KBM-7 (cell line): ENCODE measurements at places on chromosomes 7 and 10.

DNA sequence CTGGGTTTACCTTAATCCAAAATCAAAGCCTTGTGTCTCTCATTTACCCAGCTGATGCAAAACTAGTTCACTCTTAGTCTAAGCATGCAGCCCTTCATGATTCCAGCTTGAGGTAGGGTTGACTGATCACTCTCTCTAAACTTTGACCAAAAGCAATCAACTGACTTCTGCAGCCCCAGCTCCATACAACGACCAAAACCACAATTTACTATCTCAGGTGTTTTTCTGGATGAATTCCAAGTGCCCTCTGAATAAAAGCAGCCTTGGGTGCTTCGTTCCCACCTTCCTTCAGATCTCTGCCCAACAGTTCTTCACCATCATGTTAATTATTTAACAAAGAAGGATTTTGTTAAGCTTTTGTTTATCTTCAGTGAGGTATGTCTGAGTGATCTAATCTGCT, 62.6 kb downstream of the CCDC6 start:
- no peak for DNase-seq

GRCh38 chr7:128398841-128399135, 11.0 kb downstream of the IMPDH1 start:
- no peak for DNase-seq

GRCh38 chr7:151868396-151869108, 8.4 kb downstream of the PRKAG2 start:
- no peak for DNase-seq

DNA sequence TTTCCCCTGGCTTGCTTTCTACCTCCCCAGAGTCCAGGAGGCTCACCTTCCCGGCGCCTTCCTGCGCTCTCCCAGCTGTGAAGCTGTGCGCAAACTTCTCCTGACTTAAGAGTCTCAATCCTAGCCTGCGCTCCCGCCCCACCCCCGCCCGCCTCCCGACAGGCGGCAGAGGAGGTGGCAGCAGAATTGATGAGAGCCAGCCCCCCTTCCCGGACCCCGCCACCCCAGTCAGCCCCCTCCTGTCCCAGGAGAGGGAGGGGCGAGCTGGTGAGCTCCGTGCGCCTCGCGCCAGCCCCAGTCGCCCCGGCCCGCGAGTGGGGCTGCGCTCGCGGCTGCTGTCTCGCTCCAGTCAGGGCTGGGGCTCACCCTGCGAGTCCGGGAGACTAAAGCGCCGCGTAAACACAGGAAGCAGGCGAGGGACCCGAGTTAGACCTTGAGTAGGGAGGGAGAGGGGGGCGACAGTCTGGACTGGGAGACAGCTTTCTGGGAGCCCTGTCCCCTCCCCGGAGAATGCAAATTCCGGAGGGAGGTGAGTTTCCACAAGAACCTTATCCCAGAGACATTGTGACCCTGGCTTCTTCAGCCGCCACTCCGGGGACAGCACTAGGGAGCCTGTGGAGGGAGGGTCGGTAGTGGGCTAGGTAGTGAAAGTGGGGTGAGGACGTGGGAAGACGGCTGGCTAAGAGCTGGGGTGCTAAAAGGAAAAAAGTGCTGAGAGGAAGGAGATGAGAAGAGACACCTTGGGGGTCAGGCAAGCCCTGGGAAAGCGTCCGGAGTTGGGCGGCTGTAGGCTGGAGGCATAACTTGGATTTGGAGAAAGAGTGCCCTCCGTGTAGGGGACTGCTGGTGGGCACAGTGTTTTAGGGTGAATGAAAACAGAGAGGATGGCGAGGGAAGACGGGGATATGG, at the start of gene CALCR:
TSS of gene CALCR (minus strand) at position 79 of the 909 bp plus-strand sequence. CDS start 87,743 bp downstream, outside the sequence.
- DNase-seq = no peak

- no peak for DNase-seq
These were observed 695 bp downstream of the HSPA12A start for GRCh38 chr10:116741391-116742351.

GRCh38 chr10:75058161-75058560, 53.3 kb upstream of the SAMD8 start:
- DNase-seq = no peak

- DNase-seq = no peak
These were observed 638.7 kb downstream of the PARD3 start for GRCh38 chr10:34176351-34176750.

GRCh38 chr7:64873155-64873500, 29.9 kb upstream of the ZNF273 start:
- no peak for DNase-seq

DNA sequence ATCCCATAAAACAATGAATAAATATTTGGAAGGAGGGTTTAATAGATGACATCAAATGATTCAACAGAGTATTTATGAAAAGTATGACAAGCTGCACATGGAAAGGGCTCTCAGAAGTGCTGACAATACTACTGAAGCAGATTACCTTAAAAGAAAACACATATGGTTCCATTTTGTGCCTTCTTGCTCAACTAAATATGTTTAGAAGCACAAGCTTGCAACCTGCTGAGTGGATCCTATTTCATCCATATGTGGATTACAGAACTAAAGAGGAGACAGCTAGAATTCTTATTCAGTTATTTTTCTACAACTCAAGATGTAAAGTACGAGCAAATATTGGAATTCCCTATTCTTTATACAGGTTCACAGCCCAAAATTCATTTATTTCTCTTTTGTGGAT, 340.6 kb downstream of the TFEC start:
- no peak for DNase-seq

DNA sequence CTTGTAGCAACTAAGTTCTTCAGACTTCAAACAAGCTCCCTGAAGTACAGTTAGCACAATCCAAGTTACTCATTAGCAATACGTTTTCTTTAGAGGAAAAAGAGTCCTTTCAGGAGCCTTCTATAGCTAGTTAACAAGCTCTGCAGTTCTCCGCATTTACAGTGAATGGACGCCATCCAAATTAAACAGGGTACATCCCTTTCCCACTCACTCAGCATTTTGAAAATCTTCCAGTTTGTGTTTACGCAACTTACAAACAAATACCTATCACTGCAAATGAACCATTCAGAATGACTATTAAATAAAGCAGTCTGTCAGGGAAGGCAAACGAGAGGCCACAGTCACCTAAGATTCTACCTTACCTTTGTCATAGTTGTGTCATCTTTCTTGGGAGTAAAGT, 84.5 kb downstream of the RNF32 start:
- no peak for DNase-seq

- DNase-seq = no peak
These were observed 66.5 kb downstream of the SYPL1 start for GRCh38 chr7:106045586-106045985.

- no peak for DNase-seq
These were observed 127.3 kb upstream of the HABP2 start for GRCh38 chr10:113425541-113425951.

DNA sequence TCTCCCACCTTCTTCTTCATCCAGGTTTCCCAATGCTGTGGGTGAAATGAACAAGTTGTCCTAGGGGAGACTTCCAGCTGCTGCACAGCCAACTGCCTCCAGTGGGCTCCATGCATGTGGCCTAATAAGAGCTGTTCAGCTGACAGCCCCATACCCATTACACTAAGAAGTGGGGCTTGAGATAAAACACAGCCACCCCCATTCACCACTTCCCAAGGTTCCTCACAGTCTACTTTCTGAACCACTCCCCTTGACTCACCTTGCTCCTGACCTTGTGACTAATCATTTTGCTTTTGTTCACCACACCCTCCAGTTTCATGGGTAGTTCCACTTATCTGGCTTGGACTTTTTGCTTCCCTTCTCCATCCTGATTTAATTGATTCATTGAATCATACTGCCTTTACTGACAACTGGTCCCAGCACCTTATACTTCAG, 119.3 kb downstream of the CABCOCO1 start:
- DNase-seq = no peak

DNA sequence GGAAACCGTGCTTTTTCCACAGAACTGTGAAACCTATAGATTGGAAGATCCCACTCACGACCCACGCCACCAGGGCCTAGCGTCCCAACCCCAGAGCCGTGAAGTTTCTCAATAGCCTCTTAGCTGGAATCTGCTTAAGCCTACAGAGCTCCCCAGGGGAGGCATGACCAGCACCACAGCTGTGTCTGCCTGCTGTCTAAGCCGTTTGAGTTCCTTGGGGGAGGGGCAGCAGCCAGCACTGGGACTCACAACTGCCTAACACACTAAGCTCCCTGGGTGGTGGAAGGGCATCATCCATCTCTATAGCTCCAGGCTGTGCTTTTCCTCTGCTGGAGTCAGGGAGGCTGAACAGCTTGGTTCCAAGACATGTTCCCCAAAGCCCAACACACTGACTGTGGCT, 26.0 kb upstream of the TMEM140 start:
- DNase-seq = no peak

GRCh38 chr7:16785846-16786245, 19.0 kb downstream of the AGR2 start:
- no peak for DNase-seq
